ENCODE measurements at places on chromosomes 1 and 21. TPM values are rescaled to one million over a fixed set of nuclear protein-coding genes. Genes with fewer than 3 reads are reported as not detected.

- DNase-seq = no peak
Measured at GRCh38 chr1:181475580-181475979, 7.7 kb upstream of the CACNA1E start.

DNA sequence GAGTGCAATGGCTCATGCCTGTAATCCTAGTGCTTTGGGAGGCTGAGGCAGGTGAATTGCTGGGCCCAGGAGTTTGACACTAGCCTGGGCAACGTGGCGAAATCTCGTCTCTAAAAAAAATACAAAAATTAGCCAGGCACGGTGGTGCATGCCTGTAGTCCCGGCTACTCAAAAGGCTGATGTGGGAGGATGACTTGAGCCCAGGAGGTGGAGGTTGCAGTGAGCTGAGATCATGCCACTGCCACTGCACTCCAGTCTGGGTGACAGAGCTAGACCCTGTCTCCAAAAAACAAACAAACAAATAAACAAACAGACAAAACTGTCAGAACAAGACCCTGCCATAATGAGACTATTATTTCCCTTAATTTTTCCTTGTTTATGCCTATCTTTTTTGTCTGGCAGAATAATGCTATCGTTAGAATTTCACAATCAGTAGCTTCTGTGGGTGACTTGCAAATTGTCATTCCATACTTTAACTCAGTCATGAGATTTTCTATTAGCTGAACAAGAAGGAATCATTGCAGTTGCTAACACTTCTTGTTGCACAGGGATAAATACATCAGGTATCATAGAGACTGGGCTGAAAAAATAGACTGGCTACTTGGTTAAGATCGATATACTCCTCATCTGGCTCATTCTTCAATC lies 7.5 kb upstream of the THEM4 start:
- no peak for DNase-seq

DNA sequence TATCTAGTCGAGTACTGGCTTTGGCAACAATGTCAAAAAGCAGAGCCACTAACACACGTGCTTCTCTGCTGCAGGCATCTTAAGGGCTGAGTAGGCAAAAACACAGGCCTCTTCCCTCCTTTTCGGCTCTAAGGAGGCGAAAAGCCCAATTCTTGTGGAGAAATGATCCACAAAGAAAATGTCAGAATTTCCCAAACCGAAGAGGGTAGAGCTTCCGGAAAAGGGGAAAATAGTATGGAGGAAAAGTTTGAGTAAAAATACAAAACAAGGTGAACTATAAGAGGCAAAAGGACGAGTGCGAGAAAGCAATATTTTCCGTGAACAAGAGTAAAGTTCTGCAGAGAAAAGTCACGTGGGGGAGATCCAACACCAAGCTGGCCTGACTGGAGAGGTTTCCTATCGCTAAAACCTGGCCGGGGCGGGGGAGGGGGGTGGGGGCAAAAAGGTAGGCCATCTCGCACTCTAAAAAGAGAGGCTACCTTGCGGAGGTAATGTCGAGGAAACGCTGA lies 551 bp downstream of the ZRANB2 start:
- DNase-seq = peak; percentile 36

DNA sequence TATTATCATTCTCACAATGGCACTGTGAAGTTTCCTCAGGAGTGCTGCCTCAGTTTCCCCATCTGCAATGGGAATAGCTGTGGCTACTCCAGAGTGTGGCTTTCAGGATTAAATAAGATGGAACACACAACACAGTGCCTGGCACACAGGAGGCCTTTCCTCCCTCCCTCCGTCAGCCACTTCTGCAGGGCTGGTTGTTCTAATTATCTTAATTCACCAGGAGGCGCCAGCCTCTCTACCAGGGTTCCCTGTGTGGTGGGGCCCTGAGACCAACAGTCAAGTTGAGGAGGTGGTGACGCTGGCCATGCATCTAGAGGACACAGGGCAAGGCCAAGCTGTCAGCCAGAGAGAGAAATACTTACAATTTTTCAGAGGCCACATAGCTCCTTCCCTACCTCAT lies 6.3 kb upstream of the FOXO6 start:
- no peak for DNase-seq

GRCh38 chr1:18126616-18127015 lies 19.0 kb downstream of the IGSF21 start:
- DNase-seq = no peak

DNA sequence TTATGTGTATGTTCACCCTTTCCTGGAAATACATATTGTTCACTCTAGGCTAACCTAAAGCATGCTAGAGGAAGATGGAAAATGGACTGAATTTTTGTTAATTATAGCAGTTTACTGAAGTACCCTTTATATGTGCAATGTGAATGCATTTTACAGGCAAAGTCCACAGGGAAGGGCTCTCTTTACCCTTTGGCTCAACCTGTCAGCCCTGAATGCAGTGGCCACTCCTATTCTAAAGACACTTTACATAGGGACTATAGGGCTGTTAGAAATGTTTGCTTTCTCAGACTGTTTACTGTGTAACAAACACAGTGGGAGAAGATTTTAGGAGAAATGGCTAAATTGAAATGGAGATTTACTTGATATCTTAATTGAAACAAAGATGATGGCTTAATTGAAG lies 78.5 kb downstream of the BRINP2 start:
- DNase-seq = no peak

DNA sequence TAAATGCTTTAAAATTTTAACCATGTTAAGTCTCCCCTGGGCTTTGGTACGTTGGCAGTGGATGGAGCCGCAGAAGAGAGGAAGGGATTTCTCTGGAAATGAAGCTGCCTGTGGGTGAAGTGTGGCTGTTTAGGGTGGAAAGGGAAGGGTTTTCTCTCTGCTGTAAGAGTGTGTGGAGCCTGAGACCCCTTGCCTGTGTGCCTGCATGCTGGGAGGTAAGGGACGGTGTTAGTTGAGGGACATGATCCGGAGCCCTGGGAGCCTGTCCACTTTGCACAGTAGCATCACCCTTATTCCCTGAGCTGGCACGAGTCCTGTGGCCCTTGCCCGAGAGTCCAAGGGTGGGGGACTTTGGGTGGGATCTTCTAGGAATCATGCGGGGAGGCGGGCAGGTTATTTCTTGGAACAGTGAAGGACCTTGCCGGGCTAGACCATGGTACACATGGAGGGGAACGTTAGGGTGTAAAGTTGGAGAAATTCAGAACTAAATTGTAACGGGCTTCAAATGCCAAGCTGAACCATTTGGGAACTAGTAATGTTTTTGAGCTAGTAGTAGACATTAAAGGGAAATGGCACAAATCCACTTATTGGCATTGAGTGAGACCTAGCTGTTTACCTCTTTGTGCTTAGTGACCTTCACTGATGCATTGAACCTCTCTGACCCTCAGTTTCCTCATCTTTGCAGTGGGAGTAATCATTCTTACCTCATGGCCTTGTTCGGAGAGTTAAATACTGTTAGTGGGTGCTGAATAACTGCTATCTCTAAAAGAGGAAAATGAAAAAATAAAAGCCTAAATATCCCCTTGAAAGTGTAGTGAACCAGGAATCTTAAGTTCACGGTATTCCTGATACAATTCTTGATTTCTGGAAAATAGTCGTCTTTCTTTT lies 3.5 kb downstream of the GALNT2 start:
- no peak for DNase-seq

- no peak for DNase-seq
Measured at GRCh38 chr1:245475961-245476516, 321.3 kb downstream of the KIF26B start.

DNA sequence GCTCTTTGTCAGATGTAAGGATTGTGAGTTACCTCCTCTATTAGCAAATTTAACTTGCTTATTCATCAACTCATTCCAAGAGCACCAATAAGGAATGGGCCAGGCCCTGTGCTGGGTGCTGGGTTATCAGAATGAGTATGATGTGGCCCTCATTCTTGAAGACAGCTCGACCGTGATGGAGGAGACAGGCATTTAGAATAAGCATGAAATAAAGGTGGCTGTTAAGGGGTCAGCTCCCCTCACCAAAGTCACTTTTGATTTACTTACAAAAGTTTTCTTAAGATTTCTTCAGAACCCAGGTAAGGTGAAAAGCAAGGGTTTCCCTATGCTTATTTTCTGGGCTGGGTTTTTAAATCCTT lies 15.3 kb upstream of the PADI1 start:
- no peak for DNase-seq

DNA sequence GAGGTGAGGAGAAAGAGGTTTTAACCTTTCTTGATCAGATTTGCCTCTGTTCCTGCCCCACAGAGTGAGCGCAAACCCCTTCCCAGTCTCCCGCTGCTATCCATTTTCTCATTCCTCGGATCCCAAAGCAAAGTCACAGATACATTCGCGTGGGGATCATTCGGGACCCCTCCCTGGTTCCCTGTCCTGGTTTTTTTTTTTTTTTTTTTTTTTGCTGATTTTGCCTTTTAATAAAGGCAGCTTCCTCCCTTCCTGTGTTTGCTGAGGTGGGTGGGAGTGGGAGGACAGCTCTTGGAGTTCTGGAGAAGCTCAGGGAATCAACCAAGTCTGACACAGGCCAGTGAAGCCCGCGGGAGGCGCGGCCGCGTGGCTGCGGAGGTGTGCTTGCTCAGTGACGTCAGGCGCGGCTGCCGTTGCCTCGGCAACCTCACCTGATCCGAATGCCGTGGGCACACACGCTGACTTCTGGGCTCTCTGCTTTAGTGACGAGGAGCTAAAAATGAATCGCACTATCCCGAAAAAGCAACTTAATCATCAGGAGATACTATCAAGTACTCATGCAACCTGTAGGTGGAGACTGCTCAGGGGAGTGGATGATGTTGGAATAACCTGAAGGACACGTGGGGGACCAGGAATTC lies 106.4 kb downstream of the TBX19 start:
- DNase-seq = peak; percentile 39

The TFAP2E gene
- 1.3 TPM for total RNA-seq

- no peak for DNase-seq
Measured at GRCh38 chr1:5997316-5997715, 5.1 kb upstream of the NPHP4 start.

DNA sequence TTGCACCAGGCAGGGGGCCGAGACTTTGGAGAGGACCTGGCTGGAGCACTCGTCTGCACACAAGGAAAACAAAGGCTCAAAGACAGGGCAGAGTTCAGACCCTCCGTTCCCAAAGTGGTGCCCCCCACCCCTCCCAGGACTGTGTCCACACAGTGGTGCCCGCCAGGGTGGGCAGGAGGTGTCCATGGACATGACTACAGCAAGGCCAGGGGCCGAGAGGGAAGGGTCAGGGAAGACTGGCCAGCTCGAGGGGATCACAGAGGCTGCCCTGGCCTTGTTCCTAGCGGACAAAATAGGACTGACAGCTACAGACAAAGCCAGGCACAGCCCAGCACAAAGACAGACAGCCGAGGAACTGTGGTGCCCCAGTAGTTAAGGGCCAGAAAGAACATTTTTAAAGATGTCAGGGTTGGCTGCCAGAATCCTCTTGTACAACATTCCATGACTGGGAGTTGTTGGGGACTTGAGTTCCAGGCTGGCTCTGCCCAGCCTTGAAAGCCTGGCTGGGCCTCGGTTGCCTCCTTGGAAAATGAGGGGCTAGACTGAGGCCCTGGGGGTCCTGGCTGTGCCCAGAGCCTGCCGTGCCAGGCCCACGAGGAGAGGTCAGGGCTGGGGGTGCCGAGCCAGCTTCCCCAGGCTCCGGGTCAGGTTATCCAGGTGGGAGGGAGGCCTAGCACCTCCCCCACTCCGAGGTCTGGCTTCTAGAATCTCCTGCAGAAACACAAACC lies 63.7 kb downstream of the SLX9 start:
- no peak for DNase-seq

DNA sequence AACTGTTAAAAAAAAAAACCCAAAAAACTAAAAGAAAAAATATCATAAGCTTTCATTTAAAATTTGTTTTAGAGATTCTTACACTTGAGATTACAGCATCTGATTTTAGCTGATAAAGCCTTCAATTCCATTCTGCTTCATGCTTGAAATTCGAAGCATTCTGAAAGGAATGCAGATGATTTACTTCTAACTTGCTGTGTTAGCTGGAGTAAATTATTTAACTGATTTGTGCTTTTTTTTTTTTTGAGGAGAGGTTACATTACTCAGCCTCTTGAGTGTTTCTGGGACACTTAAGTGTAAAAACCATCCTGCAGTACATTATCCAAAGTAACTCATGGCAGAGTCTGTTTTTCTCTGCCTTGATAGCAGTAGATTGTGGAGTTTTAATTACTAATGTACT lies 4.5 kb upstream of the TRIM67 start:
- no peak for DNase-seq

DNA sequence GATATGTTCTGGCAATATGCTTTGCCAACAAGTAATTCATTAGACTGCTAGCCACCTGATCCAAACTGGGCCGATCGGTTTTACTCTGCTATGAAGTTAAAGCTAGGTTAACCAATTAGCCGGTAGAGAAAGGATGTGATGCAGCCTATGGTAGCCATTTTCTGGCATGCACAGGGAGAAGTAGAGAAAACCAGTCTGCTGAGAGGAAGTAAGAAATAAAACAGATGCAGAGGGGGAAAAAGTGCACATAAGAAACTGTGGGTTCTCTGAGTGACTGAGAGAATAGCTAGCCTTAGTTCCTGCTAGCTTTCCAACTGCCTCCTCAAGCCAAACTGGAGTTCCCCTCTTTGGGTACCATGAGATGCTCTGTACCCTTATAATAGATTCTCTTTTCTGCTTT lies 52.8 kb downstream of the ARID4B start:
- DNase-seq = peak; percentile 84

- no peak for DNase-seq
Measured at GRCh38 chr1:95742591-95743089, 508.6 kb downstream of the RWDD3 start.
